ENCODE measurements at places on chromosomes 4 and X.
A peak's percentile ranks its signal among the peaks of the same experiment; 100 is the strongest.

DNA sequence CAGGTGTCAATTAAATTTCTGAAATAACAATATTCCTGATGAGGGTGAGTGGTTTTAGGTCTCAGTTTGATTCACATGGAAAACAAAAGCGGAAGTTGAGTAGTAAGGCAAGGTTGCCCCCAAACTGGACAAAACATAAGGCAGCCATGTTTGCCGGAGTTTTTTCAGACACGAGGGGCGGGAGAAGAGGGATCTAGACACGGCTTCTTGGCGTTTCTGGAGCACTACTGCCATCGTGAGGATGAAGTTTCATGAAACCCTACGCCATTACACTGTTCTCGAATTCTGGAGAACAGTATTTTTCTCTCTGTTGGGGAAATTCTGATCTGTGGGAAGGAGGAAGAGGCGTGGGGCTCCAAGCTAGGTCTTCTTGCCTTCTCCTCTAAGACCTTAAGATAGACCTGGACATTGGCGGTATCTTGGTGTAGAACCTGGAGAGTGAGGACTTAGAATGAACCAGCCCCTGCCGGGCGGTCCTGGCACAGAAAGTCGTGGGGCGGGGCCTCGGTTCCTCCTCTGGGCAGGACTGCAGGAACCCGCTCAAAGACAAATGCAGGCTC, 160.3 kb downstream of the OR13H1 start:
- peak; percentile 90 for DNase-seq

GRCh38 chr4:175297965-175298565, 379.9 kb downstream of the ADAM29 start:
- DNase-seq: no peak

DNA sequence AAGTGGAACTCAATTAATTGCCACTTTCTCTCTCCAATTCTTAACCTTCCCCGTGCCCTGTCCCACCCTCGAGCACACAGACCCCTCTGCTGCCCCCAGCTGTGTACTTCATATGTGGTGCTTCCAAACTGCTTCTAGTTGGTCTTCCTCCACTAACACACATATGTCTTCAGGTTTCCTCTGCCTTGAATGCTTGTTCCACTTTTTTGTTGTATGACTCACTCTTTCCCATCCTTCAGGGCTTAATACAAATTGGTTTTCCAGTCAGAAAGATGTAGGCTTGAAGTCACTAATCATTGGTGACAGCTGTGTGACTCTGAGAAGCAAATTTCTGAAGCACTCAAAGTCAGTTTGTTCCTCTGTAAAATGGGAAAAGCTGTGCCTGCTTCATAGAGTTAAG, 30.6 kb downstream of the TRIM2 start:
- no peak for DNase-seq

DNA sequence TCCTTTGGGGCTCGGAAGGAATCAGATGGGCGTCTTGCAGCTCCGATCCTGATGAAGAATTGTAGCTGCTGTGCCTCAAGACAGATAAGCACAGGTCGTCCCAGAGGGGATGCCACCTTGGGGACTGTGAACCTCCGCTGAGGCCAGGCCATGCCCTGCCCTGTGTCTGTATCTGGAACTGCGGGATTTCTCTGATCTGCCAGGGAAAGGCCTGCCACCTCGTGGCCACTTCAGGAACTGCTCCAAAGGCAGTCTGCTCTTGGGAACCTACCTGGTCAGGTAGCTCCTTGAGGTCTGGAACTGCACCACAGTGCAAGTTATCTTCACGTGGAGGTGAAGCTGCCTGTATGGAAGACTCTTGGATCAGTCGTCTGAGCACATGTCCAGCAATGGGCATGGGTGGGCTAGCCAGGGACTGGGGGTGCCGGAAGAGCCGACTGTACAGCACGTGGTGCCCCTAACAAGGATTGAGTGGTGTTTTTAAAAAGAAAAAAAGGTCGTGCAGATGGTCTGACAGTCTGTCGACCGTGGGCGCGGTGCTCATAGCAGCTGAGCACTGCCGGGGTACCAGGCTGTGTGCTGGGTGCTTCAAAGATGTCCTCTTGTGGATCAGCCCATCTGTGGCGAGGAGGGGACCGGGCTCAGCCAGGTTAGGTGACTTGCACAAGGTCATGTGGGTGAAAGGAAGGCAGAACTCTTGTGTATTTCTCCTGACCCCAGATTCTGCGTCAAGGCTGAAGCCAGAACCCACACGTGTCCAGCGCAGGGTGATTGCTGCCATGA, 3.1 kb upstream of the GRPEL1 start:
- DNase-seq: peak; percentile 91

DNA sequence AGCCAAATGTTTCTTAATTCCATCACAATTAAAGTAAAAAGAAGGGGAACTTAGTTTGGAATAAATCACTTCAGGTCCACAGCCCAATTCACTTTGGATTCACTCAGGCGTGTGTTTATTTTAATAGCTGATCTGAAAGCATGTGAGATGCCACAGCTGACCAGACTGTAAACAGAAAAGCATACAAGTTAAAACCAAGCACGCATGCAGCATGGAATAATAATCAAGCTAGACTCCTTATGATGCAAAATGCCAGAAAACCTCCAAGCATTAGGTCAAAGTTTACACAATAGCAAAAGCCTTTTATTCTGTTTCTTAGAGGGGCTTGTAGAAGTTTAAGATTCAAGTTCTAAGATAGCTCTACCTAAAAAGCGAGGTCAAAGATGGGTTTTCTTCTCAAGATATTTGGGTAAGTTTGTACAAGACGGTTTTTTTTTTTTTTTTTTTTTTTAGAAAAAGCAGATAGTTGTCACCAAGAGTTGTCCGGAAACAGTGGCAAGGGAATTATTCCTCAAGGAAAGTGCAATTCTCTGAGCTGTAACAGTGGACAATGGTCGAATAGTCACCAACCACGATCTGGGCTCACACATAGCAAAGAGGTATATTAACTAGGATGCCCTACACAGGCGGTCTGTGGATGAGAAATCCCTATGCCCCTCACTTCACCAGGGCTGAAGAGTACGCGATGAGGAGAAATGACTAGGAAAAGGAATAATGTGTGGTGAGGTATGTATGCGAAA, 763 bp upstream of the PRRG1 start:
- no peak for DNase-seq

- no peak for DNase-seq
Observed at GRCh38 chr4:59838236-59838635, 1361.9 kb upstream of the ADGRL3 start.

DNA sequence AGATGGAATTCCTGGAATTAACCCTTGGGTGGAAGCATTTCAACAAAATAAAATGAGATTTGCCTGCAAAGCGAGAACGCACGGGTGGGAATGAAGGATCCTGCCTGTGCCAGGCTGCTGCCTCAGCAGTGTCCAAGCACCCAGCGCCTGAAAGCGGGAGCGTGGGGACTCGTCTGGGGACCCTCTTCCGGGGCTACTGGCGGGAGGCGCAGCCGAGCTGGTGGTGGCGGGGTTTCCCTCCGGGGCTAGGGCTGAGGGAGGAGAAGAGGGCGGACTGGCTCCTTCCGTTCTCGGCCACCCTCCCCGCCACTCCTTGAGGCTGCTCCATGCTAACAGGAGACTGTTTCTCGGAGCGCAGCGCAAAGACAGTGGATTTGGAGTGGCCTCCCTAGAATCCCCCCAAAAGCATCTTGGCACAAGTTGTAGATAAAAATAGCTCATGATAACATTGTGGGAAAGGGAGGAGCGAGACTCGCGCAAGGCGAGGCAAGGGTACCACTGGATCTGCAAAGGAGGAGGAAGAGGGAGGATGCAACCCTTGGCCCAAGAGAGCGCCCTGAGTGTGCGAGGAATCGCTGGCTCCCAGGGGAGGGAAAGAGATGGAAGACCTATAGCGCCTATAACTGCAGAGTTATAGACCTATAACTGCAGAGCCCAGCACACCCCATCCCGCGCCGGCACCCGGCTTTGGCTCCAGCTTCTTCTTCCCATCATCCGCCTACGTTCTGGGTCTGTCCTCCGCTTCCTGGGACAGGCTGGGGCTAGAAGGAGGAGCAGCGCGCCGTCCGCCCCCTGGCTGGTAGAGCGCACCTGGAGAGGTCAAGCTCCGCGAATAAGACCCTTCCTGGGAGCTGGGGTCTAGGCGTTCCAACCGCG, 1.3 kb downstream of the HS3ST1 start:
- DNase-seq: peak; percentile 15

DNA sequence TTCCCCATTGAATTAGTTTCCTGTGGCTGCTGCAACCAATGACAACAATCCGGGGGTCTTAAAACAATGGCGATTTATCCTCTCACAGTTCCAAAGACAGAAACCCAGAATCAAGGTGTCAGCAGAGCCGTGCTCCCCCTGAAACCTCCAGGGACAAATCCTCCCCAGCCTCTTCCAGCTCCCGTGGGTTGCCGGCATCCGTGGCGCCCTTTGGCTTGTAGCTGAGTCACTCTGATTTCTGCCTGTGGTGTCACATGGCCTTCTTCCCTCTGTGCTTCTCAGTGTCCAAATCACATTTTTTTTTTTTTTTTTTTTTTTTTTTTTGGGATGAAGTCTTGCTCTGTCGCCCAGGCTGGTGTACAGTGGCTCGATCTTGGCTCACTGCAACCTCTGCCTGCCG, 64.5 kb upstream of the STX18 start:
- DNase-seq: no peak

DNA sequence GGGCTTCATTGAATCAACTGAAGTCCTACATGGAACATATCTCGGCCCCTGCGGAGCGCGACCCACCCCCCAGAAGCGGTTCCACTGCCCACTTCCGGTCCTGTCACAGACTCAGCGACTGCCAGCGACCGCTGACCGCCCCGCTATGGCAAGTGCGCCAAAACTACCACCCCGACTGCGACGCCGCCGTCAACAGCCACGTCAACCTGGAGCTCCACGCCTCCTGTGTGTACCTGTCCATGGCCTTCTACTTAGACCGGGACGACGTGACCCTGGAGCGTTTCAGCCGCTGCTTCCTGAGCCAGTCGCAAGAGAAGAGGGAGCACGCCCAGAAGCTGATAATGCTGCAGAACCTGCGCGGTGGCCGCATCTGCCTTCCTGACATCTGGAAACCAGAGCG, 14.8 kb upstream of the FAM47A start:
- DNase-seq: no peak

- DNase-seq: no peak
Observed at GRCh38 chrX:47605024-47605423, 14.6 kb downstream of the SYN1 start.

DNA sequence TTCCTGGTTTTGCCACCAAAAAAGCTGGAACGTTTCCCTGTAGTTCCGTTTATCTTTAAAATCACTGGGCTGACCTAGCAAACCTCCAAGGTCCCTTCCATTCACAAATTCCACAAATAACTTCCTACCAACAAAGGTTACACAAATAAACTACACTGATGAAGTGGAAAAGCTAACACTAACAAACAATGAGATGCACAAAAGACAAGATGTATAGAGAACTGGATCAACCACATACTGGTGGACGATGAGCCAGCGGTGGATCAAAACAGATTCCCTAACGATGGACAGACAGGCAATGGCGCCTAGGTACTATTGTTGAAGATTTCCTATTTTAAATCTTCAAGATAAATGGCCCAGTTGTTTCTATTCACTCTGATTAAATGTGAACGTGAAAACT, 15.5 kb downstream of the AFAP1 start:
- DNase-seq: no peak

DNA sequence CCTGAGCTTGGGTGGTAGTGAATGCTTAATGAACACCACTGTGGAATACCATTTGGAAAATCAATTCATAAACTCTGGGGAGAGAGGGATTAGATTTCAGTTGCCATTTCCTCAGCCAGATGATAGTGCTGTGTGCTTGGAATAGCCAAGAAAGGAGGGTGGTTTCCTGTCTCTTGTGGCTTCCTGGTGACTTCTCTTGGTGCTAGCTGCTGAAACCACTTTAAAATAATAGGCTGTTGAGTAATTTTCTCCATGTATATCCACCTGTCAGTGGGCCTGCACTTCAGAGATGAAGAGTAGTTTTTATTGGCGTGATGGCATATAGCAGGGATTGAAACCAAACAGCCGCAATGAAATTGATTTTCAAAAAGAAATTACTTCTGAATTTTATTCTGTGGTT, 11.8 kb downstream of the EDA start:
- no peak for DNase-seq

GRCh38 chrX:47264483-47265173, 31.8 kb downstream of the USP11 start:
- DNase-seq: no peak

DNA sequence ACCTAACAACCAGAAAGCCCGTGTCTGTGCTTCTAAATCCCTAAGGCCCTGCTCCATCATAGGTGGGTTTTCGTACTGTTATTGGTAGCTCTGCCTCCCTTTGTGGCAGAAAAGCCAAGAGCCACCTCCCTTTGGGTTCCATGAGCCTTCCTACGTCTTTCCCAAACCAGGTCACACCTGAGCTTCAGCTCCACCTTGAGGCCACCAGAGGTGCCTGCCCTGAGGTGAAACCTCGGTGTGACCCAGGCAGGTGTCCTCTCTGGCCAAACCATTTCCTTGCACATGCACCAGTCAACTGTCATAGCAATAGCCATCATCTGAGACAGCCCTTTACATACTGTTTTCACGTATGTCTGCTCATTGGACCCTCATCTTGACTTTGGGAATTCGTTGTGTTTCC, 188.0 kb upstream of the RBPJ start:
- no peak for DNase-seq

- DNase-seq: no peak
Observed at GRCh38 chr4:184510401-184510800, 36.1 kb upstream of the IRF2 start.

GRCh38 chr4:148059617-148060180, 327.8 kb downstream of the ARHGAP10 start:
- DNase-seq: peak; percentile 68

DNA sequence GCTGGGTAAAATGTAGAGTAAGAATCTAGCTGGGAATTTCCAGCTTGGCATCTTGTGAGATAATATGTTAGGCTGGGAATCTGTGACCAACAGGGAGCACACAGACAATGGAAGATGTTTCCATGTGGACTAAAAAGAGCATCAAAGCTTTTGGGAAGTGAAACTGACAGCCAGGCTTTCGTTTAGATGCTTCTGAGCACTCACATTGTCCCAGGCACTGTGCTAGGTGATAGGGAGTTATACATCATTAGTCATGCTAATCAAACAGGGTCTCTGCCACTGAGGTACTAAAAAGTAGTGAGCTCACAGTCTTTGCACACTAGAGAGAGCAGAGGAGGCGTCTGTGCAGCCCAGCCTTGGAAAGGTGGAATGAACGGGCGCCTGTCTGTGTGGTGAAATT, 101.9 kb upstream of the SCOC start:
- no peak for DNase-seq

GRCh38 chrX:123193101-123193500, 9.0 kb downstream of the GRIA3 start:
- no peak for DNase-seq

Measured in right cardiac atrium (tissue), 5 donors.